Stimulated activated CD4-positive, alpha-beta T cell treated with anti-CD3 and anti-CD28 coated beads, TNF-alpha, amount 100 ng/mL, for 24 hours (primary cell): ENCODE measurements at places on chromosomes 13 and 19.

DNA sequence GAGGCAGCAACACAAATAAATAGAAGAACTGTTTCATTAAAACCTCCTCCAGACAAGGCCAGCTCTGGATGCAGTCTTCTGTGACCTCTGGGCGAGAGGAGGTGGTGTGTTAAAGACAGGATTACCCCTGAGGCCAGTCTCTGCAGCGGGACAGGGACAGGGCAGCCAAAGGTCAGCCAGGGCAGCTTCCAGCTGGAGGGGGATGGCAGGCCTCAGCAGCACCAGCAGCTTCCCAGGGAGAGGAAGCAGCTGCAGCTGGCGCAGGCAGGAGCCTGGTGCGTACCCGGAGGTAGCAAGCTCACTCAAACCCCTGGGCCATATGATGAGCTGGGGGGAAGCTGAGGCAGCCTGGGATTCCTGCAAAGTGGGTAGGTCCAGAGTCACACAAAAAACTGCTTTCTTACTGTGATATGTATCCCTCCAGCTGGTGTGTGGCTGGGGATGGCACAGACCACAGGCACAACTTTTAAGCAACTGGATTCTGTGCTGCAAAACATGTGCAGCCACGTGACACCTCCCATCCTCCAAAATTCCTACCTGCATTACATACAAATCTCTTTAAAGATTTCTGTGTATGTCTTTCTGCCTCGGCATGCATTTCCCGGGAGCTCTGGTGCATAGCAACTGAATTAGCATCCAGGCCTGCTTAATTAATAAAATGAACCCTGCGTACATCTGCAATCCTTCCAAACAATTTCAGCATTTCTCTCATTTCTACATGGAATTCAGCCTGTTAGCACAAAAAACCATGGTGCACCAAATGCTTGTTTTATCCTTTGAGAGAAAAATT lies 238.3 kb upstream of the MAB21L1 start:
- no peak for DNase-seq

DNA sequence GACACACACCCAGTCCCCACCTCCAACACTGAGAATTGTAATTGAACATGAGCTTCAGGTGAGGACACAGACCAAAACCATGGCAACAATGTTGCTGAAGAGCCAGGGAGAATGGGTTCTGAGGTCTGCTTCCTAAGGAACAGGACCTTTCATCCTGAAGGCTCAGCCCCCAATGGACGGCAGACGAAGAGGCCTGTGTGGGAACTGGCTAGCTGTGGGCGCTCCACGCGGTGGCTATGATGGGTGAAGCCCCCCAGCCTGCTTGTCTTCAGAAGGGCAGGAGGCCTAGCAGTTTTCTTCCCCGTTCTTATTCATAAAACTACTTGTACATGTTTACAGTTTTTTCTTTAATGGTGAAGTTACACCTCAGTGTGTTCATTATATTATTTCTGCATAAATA lies 136.1 kb upstream of the SPACA7 start:
- no peak for DNase-seq

DNA sequence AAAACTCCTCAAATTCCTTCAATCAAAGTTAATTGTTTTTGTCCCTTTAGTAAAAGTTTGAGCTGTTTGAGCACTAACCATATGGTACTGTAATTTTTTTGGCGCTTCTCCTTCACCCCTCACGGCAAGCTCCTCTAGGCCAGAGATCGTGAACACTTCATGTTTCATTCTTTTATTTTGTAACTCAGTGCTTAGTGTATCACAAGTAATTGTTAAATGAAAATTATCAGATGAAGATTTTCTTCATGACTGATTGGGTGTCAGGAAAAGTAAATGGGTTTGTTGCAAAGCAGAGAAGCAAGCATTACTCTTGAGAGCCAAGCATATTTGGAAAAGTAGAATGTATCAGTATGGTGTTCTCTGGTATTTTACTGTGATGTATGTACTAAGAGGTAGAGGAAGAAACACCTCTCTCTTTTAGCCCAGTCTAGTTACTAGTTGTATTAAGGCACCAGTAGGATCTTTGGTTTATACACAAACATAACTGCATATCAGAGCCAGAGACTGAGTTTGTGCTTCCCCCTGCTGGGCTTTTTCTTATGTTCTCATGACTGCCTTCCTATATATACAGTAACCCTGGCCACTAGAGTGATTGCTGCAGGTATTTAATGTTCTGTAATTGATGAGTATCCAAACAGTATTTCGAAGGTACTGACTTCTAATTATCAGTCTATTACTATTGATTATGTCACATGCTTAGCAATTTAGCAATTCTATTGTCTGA lies 202.3 kb upstream of the KLHL1 start:
- no peak for DNase-seq

GRCh38 chr19:6971366-6971765 lies 49.9 kb downstream of the MBD3L2B start:
- no peak for DNase-seq

- no peak for DNase-seq
Measured at GRCh38 chr19:27824108-27824507, 1388.8 kb downstream of the UQCRFS1 start.

DNA sequence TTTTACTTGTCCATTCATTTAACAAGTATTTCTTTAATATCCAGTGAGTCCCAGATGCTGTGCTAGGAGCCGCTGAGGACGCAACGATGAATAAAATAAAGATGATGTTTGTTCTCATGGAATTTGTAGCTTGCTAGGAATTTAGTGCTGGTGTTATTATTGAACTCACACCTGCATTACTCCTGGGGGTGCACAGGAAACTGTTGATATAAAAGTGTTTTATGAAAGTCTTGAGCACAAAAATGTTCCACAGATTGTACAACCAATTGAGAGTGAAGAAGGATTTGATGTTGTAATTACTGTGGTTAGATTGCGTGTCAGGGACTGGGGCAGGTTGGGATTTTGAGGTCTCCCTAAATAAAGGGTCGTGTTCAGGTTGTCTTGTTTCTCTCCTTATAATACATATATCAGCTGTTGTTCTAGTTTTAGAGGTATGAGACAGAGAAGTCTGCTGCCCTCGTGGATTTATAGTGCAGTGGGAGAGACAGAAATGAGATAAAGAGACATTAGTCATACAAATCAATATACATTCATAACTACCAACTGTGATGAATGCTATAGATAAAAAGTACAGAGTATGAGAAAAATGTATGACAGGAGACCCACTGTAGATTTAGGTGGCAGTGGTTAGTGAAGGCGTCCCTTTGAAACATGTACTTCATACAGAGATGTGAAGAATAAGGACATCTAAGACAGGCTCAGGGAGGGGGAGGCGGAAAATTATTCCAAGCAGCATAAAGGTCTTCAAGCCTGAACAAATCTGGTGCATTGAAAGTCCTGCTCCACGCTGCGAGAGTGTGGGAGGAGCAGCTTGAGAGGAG lies 11.3 kb downstream of the CACNG6 start:
- DNase-seq = no peak

DNA sequence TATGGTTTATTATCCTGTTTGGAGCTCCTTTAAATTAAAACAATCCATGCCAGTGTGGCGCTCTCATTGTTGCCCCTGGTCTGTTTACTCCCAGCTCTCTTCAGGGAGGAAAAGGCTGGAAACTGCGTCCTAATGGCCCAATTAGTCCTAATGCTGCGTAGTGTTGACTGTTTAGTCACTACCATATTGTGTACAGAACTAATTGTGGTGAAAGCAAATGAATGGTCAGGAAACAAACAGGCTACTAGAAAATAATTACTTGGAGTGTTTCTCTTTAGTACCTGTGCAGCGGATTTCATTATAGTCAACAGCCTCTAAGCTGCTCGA lies 54.5 kb upstream of the MTIF3 start:
- DNase-seq = no peak

DNA sequence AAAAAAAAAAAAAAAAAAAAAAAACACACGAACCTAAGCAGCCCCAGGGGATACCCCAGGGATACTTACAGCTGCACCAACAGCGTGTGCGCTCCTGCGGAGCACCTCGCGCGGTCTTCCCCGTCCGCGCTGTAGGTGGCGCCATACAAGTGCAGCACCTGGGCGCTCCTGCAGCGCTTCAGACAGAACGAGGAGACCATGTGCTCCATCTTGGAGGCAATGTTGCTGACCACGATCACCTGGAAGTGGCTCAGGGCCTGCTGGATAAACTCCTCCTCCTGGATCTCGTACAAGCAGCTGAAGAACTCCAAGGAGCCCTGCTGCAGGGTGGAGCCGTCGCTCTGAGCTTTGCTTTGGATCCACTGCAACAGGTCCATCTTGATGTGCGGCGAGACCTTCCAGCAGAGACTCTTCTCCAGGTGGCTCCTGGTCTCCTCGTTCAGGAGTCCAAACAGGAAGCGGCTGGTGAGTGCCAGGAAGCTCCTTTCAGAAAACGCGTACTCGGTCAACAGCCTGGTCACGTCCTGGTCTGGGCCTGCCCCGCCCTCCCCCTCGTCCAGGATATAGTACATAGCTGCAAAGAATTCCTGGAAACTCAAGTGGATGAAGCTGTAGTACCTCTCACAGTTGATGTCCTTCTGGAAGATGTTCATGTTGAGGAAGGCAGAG lies 14.5 kb downstream of the NLRP12 start:
- DNase-seq = no peak

- no peak for DNase-seq
Measured at GRCh38 chr19:45492627-45493470, 4.0 kb downstream of the RTN2 start.

GRCh38 chr19:51531349-51532315 lies at the start of gene SIGLEC6:
SIGLEC6 (minus strand) TSS chr19:51531670; CDS start chr19:51531648, 22 bp downstream.
- no peak for DNase-seq

DNA sequence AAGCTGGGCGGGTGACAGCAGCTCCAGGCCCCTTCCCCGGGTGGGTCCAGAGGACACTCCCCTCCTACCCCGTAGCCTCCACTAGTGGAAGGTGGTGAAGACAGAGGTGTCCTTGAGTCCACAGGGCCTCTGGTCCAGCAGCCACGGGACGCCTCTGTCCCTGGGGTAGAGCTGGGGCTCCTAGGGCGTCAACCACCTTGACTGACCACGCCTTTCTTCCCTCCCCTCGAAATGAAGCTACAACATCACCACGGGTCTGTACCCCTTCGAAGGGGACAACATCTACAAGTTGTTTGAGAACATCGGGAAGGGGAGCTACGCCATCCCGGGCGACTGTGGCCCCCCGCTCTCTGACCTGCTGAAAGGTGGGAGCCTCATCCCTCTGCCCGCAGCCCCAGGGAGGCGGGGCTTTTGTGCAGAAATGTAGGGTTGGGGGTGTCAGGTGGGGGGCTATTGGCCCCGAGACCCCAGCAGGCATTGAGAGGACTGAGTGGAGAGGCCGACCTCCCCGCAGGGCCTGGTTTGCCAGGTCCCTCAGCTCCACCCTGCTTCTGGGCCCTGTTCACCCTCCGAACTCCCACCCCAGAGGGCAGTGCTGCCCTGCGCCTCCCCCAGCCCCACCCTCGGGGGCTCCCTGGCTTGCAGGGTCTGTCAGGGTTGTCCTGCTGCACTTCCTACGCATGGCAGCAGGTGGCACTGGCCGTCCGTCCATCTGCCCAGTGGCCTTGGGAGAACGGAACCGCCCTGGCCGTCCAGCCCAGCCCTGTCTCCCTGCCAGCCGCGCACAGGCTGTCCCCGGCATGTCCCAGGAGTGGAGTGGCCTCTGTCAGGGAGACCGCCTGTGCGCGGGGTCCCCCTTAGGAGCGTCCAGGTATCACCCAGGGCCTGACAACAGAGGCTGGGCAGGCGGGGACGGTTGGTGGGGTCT lies 15.7 kb downstream of the STK11 start:
- no peak for DNase-seq
